ENCODE measurements at places on chromosomes 16 and 17. TPM values are rescaled to one million over a fixed set of nuclear protein-coding genes. Genes with fewer than 3 reads are reported as not detected.

Gene UNC13D
- 16.2 TPM for total RNA-seq

Gene USP31
- total RNA-seq = 16.2 TPM

Gene TBC1D3
- total RNA-seq = not detected

Gene PERCC1
- 45.2 TPM for total RNA-seq

Gene CARD14
- 27.3 TPM for total RNA-seq

Gene DRG2
- 44.1 TPM for total RNA-seq

DNA sequence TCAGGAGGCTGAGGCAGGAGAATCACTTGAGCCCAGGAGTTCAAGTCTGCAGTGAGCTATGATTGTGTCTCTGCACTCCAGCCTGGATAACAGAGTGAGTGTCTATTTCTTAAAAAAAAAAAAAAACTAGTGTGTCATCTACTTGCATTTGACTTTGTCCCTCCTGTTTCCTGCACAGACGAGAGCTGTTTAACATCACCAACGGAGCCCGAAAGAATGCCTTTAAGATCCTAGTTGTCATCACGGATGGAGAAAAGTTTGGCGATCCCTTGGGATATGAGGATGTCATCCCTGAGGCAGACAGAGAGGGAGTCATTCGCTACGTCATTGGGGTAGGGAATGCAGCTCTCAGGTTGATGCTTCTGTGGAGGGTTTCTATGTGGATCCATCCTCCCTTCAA lies 13.4 kb downstream of the ITGAM start:
- no peaks in the 10 kb centered on the region for H3K27me3 ChIP-seq
- H3K4me1 ChIP-seq = no peaks in the 10 kb centered on the region
- no peak for DNase-seq
- no peak overlapping the region for H3K27ac ChIP-seq
- H3K4me3 ChIP-seq = no peak overlapping the region

DNA sequence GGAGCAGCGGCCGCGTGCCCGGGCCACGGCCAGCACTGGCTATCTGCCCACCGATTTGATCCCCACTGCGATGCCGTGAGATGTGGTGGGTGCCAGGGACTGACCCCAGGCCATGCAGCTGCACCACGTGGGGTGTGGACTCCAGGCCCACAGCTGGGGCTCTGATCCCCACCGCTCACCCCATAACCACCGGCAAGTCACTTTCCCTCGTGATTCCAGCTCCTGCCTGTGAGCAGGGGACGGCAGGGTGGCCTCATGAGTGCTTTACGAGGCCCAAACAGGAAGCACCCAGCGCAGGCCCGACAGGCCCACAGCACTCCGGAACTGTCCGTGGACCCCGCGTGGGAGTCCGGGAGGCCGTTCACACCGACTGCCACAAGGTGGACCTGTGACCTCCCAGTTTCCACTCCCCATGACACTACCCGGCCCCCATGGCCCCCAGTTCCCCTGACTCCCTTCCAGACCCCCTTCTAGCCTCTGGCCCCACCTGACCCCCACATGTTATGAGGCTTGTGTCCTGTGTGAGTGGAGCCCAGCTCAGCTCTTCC lies 616 bp downstream of the PTX4 start:
- H3K27ac ChIP-seq = no peak overlapping the region
- H3K4me1 ChIP-seq = no peaks in the 10 kb centered on the region
- DNase-seq = no peak
- H3K4me3 ChIP-seq = no peak overlapping the region
- H3K36me3 ChIP-seq = no peaks in the 10 kb centered on the region

GRCh38 chr17:8122422-8122923 lies 1.4 kb downstream of the HES7 start:
- H3K36me3 ChIP-seq = no peaks in the 10 kb centered on the region
- DNase-seq = no peak
- no peaks in the 10 kb centered on the region for H3K27me3 ChIP-seq
- peak overlapping the region; percentile 29 for H3K4me3 ChIP-seq

GRCh38 chr17:7719661-7720060 lies 2.1 kb downstream of the DNAH2 start:
- no peak overlapping the region for H3K4me3 ChIP-seq
- no peaks in the 10 kb centered on the region for H3K27me3 ChIP-seq
- H3K4me1 ChIP-seq = no peaks in the 10 kb centered on the region
- H3K27ac ChIP-seq = no peak overlapping the region

DNA sequence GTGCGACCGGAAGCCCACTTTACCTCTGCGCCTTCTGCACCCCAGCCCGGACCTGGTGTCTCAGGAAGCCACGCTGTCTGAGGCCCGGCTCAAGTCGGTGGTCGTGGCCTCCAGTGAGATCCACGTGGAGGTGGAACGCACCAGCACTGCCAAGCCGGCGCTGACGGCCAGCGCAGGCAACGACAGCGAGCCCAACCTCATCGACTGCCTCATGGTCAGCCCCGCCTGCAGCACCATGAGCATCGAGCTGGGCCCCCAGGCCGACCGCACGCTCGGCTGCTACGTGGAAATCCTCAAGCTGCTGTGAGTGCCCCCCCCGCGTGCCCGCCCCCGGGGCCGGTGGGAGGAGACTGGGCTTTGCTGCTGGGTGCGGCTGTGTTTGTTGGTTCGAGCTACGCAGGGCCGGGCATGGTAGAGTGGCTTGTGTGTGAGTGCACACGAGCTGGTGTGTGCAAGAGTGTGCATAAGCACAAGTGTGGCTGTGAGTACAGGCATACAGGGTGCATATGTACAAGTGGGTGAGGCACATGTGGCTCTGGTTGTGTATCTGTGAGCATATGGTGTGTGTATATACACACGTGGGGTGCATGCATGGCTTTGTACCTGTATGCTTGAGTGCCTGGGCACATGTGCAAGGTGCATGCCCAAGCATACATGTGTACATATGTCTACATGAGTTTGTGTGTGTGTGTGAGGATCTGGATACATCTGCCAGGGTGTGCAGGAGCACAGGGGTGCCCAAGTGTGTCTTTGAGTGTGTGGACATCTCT lies 100.6 kb upstream of the PLCG2 start:
- no peaks in the 10 kb centered on the region for H3K36me3 ChIP-seq
- no peak for DNase-seq
- no peaks in the 10 kb centered on the region for H3K4me1 ChIP-seq

- no peaks in the 10 kb centered on the region for H3K36me3 ChIP-seq
- H3K4me1 ChIP-seq = no peaks in the 10 kb centered on the region
- H3K27ac ChIP-seq = no peak overlapping the region
- H3K27me3 ChIP-seq = no peaks in the 10 kb centered on the region
- no peak overlapping the region for H3K4me3 ChIP-seq
Measured at GRCh38 chr17:39769974-39770587, 32.3 kb downstream of the GRB7 start.

DNA sequence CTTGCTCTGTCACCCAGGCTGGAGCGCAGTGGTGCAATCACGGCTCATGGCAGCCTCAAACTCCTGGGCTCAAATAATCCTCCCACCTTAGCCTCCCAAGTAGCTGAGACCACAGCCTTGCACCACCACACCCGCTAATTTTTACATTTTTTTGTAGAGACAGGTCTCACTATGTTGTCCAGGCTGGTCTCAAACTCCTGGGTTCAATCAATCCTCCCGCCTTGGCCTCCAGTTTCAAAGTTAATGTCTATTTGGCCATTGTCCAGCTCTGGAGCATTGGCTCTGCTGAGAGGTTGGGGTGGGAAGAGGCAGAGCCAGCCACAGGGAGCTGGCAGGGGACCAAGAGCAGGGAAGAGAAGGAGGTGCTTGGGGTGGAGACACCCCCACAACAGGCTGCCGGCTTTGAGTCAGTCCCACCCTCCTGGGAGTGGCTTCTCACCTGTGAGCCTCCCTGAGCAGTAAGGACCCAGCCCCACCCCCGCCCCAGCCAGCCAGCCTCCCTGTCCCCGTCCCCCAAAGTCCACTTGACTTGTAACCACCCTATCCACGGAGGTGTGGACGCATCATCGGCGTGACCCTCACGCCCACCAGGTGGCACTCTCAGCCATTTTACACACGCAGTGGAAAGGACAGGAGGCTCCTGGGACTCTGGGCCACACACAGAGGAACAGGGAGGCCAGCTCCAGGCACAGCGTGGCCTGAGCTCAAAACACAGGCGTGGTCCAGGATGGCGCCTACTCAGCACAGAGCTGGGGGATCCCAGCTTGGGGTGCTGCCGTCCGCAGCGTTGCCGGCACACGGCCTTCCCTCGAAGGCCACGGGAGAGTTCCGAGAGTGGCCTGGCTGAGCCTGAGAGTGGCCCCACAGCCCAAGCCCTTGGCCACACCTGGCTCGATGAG lies 22.8 kb upstream of the PVALEF start:
- no peak overlapping the region for H3K27ac ChIP-seq
- no peaks in the 10 kb centered on the region for H3K27me3 ChIP-seq
- no peak overlapping the region for H3K4me3 ChIP-seq
- H3K36me3 ChIP-seq = no peaks in the 10 kb centered on the region
- DNase-seq = peak; percentile 66
- H3K4me1 ChIP-seq = no peaks in the 10 kb centered on the region

- H3K4me1 ChIP-seq = no peaks in the 10 kb centered on the region
- H3K27me3 ChIP-seq = no peaks in the 10 kb centered on the region
- no peak overlapping the region for H3K4me3 ChIP-seq
- no peak for DNase-seq
Measured at GRCh38 chr16:55367866-55368603, 44.0 kb downstream of the IRX6 start.

DNA sequence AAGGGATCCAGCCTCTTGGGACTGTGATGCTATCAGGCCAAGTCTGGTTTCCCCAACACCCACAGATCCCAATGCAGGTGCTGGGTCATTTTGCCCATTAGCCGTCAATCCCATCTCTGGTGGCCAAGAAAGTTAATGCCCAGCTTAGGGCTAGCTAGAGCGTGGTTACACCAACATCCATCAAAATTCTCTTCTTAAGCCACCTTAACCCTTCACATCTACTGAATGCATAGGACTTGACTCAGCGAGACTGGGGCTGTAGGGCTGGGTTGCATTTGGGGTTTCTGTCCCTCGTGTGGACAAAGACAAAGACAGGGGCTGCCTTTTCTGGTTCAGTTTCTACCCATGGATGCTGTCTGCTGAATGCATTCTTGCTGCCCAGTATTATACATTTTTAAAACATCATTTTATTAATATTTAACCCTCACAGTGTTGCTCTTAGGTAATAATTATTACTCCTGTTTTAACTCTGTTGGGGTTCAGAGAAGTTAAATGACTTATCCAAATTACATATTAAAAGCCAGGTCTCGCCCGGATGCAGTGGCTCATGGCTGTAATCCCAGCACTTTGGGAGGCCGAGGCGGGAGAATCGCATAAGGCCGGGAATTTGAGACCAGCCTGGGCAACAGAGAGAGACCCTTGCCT lies 141.1 kb upstream of the NOL11 start:
- no peak overlapping the region for H3K4me3 ChIP-seq
- no peaks in the 10 kb centered on the region for H3K4me1 ChIP-seq
- no peak overlapping the region for H3K27ac ChIP-seq
- H3K27me3 ChIP-seq = no peaks in the 10 kb centered on the region
- no peak for DNase-seq
- no peaks in the 10 kb centered on the region for H3K36me3 ChIP-seq

GRCh38 chr16:79721270-79721669 lies 120.7 kb upstream of the MAF start:
- no peaks in the 10 kb centered on the region for H3K36me3 ChIP-seq
- peak overlapping the region; percentile 43 for H3K27ac ChIP-seq
- H3K4me1 ChIP-seq = peaks cover 13% of the 10 kb centered on the region
- no peaks in the 10 kb centered on the region for H3K27me3 ChIP-seq

DNA sequence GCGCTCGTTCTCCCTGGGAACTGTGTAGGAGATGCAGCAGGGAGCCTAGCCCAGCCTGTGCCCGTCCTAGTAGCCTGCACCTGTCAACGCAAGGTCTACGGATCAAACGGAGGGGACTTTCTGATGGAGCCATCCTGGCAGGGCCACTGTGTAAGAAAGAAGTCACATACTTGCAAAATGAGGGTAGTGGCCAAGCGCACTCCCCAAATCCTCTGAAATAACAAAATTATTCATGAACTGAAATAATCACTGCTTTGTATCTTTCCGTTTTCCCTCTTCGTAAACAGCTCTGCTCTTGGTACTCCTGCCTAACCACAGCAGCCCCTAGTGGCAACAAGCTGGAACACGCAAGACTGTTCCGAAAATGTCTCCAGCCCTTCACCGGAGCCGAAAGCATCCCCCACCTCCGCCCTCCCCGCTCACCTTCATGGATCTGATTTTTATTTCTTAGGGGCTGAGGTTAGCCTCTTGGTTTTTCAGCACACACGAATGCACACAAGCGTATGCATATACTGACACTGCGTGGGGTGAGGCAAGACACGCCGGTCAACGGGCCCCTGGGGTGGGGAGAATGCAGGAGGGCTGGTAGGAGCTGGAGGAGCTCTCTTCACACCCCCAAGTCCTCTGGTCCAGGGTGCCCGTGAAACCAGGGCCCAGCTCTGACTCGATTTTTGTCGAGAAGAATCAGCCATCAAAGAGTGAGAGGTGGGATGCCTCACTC lies 100.8 kb downstream of the ABCC12 start:
- no peaks in the 10 kb centered on the region for H3K27me3 ChIP-seq
- peak; percentile 23 for DNase-seq
- H3K27ac ChIP-seq = no peak overlapping the region
- H3K4me3 ChIP-seq = no peak overlapping the region
- no peaks in the 10 kb centered on the region for H3K36me3 ChIP-seq

DNA sequence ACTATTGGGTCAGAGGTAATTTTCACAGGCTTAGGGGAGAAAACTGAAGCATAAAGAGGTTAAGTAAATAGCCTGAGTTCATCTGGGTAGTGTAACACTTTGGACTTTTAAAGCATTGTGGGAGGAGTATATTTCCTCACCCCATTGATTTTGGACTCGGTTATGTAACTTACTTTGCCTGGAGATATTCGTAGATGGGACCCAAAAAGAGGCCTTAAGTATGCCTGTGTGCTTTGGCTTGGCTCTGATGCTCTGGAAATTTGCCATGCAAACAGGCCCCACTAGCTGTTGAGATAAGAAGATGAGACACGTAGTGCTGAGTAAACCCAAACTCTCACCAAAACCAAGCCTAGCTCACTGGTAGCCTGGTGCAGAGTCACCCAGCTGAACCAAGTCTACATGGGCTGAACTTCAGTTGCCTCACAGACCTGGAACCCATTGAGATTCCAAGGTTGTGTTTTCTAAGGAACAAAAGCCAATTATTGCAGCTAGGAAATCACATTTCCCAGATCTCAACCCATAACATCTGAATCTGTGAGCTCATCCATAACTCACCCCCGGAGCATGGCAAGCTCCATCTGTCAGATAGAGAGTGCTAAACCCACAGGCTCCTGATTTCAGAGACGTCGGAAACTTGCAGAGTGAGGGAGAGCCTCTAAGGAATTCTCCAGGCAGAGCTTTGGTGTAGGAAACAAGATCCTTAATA lies 536.0 kb upstream of the C16orf82 start:
- H3K36me3 ChIP-seq = no peaks in the 10 kb centered on the region
- no peak overlapping the region for H3K27ac ChIP-seq
- H3K4me3 ChIP-seq = no peak overlapping the region
- H3K27me3 ChIP-seq = no peaks in the 10 kb centered on the region
- H3K4me1 ChIP-seq = no peaks in the 10 kb centered on the region

GRCh38 chr17:40454613-40454995 lies 11.4 kb downstream of the IGFBP4 start:
- no peaks in the 10 kb centered on the region for H3K36me3 ChIP-seq
- H3K4me3 ChIP-seq = no peak overlapping the region
- H3K4me1 ChIP-seq = no peaks in the 10 kb centered on the region
- no peak overlapping the region for H3K27ac ChIP-seq
- no peaks in the 10 kb centered on the region for H3K27me3 ChIP-seq

- H3K36me3 ChIP-seq = no peaks in the 10 kb centered on the region
- H3K27ac ChIP-seq = no peak overlapping the region
- DNase-seq = no peak
Measured at GRCh38 chr16:67579686-67580085, 17.4 kb downstream of the CTCF start.
